ENCODE measurements at places on chromosomes 3 and 15.

DNA sequence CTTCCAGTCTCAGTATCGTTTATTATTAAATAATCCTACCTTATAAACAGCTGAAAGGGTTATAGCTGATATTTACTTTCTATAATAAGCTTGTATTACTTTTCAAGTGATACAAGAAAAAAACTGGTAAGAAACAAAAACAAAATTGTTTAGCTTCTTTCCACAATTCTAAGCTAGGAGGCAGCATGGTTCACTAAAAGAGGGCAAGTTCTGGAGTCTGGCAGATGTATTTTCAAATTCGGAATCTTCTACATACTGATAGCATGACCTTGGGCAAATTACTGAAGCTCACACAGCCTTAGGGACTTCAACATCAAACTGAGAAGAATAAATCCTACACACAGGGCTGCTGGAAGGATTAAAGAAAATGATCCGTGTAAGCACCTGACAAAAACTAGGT lies 15.4 kb downstream of the C15orf62 start:
- no peak for DNase-seq

GRCh38 chr3:170485696-170486095 lies 67.0 kb downstream of the CLDN11 start:
- DNase-seq = no peak

DNA sequence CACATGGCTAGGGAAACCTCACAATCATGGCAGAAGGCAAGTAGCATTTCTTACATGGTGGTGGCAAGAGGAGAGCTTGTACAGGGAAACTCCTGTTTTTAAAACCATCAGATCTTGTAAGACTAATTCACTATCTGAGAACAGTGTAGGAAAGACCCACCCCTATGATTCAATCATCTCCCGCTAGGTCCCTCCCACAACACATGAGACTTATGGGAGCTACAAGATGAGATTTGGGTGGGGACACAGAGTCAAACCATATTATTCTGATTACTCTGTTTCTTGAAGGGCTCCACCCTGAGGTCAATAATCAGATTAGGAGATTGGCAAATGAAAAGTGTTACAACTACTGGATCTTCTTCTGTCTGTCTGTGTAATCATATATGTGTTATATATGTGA lies 21.5 kb upstream of the TMEM45A start:
- no peak for DNase-seq

DNA sequence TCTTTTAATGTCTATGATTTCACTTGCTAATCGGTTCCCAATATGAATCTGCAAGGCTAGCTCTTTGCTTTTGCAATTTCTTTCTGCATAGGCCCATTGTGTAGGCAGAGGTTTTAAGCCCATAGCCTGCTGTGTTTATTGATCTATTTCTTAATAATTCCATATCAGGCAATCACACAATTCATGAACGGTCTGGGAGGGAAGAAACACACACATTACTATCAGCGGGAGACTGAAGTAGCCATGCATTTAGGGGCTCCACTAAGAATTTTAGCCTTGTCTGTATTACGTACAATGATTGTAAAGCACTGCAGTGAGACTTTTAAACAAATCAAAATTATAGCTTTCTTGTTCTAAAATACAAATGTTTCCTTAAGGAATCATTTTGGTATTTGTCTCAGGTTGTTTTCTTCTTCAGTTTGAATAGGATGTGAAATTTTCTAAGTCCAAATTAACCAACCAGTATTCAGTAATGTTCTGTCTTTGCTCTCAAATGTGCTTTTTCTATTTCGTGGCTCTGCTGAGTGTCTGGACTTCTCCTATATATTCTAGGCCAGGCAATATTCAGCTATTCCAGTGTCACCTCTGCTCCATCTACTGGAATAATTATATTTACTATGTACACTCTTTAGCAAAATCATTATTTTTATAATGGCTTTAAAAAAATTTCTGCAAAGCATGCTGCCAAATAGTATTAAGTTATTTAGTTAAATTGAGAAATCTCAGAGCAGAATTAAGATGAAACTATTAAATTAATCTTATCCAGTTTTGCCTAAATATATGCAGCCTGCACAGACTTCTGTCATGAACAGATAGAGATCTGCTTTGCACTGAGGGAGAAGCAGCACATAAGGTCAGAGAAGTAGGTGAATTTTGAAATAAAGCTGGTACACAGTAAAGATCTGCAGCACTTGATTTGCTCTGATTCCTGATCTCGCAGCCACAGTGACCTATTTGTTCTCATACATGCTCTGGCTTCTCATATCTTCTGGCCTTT lies 103.0 kb upstream of the NAALADL2 start:
- DNase-seq = no peak

DNA sequence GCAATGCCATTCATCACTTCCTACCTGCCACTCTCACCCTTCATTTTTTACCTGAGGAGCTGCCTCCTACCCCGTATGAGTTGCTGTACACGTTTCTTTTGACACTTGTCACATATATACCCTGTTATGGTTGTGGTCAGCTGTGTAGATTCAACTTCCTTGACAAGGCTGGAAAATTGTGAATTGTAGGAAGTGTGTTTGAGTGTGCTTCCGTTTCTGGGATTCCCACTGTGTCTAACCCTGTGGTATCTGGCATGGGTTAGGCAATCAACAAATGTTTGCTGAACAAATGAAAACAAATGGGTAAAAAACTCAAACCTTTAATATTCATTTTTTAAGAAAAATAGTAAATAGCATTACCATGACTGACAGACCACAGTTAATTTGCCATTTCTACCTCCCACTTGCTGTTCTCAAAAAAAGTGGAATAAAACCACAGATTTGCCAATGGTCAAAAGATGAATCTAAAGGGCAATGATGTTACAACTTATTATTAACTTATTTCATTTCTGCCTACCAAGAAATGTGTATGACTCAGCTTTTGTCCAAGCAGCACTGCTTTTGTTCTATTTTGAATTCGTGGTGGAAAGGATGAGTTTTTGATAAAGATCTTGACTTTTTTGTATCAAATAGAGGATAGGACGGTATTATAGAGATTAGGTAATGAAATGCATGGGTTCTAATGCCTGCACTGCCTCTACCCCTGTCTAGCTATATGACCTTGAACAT lies 404.6 kb downstream of the LPP start:
- DNase-seq = no peak

GRCh38 chr3:139636511-139636910 lies 41.3 kb downstream of the NMNAT3 start:
- DNase-seq = no peak

DNA sequence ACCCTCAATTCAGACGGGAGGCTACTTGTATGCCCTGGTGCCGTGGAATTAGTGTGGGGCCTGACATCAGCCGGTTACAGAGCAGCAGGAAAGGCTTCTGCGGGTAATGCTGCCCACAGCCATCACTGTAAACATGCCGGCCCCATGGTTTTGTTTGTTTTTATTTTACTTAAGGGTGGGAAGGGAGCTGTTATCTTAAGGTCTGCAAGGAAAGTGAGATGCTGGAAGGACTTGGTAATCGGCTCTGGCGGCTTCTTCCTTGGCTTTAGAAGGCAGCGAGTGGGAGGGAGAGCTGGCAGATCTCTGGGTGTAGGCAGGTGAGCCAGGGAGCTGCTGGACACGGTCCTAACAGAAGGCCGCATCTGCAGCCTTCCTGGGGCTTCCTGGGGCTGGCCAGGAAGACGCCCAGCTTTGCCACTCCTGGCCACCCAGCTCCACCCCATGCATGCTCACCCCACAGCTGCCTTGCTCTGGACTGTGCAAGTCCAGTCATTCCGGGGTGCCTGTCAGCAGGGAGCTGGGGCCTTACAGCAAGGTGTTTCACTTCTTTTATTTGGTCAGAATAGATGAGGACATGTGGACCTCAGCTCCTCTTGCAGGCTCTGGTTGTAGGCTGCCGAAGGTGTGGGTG lies 54.1 kb upstream of the FURIN start:
- DNase-seq = no peak

- DNase-seq = no peak
Observed at GRCh38 chr3:38173834-38174418, 8.6 kb downstream of the OXSR1 start.

GRCh38 chr15:73924171-73924921 lies 1.9 kb upstream of the LOXL1 start:
- no peak for DNase-seq

GRCh38 chr3:127218454-127218922 lies 25.6 kb downstream of the PRR23E start:
- DNase-seq = no peak

GRCh38 chr3:133895208-133896001 lies at the start of gene RAB6B:
RAB6B (minus strand) TSS chr3:133895882; CDS start chr3:133895466, 416 bp downstream.
- peak; percentile 88 for DNase-seq

GRCh38 chr3:94301366-94301765 lies 238.5 kb downstream of the NSUN3 start:
- no peak for DNase-seq

DNA sequence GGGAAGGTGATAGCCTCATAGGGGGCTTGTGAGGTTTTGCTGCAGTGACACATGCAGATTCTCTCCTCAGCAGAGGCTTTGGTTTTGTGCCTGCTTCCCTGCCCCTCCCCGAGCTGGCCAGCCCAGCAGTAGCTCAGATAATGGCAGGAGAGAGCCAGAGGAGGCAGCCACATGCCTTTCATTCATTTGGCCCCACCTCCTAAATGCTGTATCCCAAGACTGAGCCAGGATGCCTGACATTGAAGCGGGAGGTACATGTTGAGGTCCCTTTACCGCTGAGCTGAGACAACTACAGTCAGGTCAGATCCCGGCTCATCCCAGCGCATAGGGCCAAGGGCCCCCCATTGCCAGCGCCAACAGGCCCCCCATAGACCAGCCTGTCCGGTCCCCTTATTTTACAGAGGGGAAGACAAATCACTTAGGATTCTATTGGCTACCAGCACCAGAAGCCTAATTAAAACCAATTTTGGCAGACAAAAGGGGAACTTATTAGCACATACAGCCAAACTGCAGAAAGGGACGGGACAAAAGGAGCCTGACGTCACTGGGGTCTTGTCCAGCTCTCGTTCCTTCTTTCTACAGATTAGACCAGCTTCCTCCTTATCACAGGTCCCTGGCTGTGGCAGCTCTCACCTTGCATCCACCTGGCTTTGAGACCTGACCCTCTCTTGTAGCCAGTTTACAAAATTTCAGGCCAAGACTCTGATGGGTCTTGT lies 12.1 kb upstream of the POLG start:
- no peak for DNase-seq

DNA sequence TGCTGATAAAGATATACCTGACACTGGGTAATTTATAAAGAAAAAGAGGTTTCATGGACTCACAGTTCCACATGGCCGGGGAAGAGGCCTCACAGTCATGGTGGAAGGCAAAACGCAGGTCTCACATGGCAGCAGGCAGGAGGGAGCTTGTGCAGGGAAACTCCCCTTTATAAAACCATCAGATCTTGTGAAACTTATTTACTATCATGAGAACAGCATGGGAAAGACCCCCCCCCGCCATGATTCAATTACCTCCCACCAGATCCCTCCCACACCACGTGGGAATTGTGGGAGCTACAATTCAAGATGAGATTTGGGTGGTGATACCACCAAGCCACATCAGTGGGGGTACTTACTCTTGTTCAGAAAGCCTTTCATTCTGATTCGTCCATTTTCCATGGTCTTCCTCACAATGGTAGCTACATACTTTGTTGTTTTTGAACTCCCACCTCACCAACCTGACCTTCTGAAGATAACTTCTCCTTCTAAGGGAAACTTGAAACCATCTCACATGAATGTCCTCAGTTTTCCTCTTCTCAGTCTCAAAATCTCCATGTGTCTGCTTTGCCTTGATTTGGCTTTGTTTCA lies 275.6 kb upstream of the PROK2 start:
- DNase-seq = no peak

GRCh38 chr3:79670178-79670577 lies 97.6 kb downstream of the ROBO1 start:
- no peak for DNase-seq

GRCh38 chr3:58332575-58333188 lies at the start of gene PXK:
PXK (plus strand) TSS chr3:58332892; CDS start chr3:58332989, 97 bp downstream.
- peak; percentile 98 for DNase-seq

DNA sequence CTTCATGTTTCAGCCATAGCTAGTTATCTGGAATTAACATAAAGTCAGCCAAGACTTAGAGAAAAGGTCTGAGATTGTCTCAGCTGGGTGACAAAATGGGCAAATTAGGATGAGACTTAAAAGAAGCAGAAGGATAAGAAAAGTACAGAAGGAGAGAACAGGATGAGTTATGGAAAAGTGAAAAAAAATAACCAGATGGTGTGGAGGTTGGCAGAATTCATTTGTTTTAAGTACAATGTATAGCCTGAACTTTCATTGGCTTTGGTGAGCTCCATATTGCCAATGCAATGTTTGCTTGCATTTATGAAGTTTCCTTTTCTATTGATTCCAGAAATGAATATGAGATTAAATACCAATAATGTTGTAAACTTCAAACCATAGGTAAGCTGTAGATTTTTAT lies 447.2 kb upstream of the DPH6 start:
- DNase-seq = no peak

DNA sequence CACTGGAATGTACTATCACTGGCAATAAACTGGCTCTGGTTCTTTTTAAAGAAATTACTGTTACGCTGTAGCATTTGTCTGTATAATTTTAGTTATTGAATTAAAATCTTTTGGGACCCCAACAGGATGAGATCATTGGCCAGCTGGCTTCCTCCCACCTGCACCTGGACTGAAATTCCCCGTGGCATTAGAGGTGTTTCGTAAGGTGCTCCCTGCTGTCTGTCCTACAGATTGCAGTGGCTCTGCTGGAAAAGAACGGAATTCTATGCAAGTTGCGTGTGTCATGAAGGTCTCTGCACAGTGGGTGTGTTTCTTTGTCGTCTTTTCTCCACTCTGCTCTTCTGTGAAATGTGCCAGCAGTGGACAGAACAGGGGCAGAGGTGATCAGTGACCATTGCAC lies 383.4 kb downstream of the PTPRG start:
- DNase-seq = no peak

- no peak for DNase-seq
Observed at GRCh38 chr15:58308742-58309355, 122.9 kb upstream of the LIPC start.

DNA sequence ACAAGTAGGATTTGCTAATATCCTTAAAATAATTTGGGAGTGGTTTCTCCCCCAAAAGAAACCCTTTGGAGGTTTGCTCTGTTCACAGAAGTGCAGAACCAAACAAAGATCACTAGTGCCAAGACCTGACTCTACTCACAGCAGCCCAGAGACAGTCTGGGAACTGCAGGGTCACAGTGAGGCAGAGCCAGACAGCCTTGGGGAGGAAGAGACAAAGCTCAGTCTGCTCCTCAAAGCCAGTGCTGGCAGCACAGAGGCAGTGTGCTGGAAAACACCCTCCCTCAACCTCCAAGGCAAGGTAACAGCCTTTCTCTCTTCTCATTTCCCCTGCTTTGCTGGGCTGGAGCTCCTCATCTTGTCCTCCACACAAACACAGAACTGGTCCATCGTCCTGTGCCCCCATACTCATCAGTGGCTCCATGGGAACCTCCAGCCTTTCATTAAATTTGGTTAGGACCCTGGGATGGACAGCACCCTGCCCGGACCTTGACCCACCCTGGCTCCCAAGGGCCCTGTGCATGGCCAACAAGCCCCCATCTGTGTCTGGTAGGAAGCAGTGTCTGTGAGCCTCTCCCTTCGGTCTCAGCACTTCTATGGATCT lies 12.6 kb downstream of the RAB6B start:
- DNase-seq = no peak

DNA sequence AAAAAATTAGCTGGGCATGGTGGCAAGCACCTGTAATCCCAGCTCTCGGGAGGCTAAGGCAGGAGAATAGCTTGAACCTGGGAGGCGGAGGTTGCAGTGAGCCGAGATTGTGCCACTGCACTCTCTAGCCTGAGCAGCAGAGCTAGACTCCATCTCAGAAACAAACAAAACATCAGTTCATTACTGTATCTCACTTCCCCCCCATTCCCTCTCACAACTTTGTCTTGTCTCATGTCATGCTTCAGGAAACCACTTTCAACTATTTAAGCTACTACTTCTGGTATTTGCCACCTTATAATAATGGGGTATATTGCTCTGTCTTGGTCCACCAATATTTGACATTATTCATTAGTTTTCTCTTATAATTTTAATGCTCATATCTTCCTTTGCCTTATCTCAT lies 26.2 kb downstream of the PIK3CA start:
- DNase-seq = no peak
